Esophagus muscularis mucosa (tissue), 4 donors: ENCODE measurements at places on chromosomes 1 and 21. TPM values are rescaled to one million over a fixed set of nuclear protein-coding genes. Genes with fewer than 3 reads are reported as not detected.

SMIM12 gene
- total RNA-seq: 29.5 TPM

UTS2 gene
- total RNA-seq: not detected

CASQ2 gene
- 110 TPM for total RNA-seq

TMOD4 gene
- total RNA-seq: not detected

OR2T33 gene
- total RNA-seq: not detected

FAM3B gene
- total RNA-seq: not detected

KCNT2 gene
- total RNA-seq: 16.6 TPM

KCNAB2 gene
- total RNA-seq: 10.4 TPM

PCP4L1 gene
- 3.3 TPM for total RNA-seq

ADARB1 gene
- total RNA-seq: 203 TPM

- H3K27ac ChIP-seq: no peak overlapping the region
- no peaks in the 10 kb centered on the region for H3K4me1 ChIP-seq
- no peaks in the 10 kb centered on the region for H3K36me3 ChIP-seq
- no peaks in the 10 kb centered on the region for H3K27me3 ChIP-seq
- DNase-seq: no peak
- H3K4me3 ChIP-seq: no peak overlapping the region
Measured at GRCh38 chr1:214632091-214632490, 29.1 kb downstream of the CENPF start.

- peaks cover 10% of the 10 kb centered on the region for H3K4me1 ChIP-seq
- H3K4me3 ChIP-seq: no peak overlapping the region
- no peaks in the 10 kb centered on the region for H3K36me3 ChIP-seq
- peaks cover 88% of the 10 kb centered on the region for H3K27me3 ChIP-seq
Measured at GRCh38 chr1:47576758-47577115, 138.9 kb downstream of the FOXD2 start.

GRCh38 chr1:223137455-223138085 lies 5.5 kb downstream of the TLR5 start:
- peaks cover 70% of the 10 kb centered on the region for H3K4me1 ChIP-seq
- H3K4me3 ChIP-seq: no peak overlapping the region
- no peaks in the 10 kb centered on the region for H3K27me3 ChIP-seq
- no peaks in the 10 kb centered on the region for H3K36me3 ChIP-seq

DNA sequence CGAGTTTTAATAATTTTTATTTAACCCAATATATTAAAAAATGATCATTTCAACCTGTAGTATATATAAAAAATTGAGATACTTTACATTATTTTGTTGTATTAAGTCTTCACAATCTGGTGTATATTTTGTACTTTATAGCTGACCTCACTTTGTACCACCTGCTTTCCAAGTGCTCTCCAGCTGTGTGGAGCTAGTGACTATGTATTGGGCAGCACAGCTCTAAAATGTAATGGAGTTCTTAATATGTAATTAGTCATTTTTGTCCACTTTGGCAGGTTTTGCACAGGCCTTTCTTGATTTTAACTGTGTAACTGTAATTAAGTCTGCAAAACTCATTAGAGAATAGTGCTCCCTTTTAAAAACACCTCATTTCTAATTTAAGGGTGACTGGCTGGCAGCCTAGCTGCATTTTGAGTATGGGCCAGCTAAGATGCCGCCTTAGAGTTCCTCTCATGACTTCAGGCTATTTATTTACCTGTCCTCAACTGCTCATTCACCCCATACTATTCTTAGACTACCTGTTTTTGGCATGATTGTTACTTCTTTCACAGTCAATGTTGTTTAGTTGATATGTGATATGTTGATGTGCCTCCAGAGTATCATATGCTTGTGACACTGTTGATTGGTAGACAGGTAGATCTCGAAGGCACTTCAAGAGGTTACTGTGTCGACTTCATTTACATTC lies 43.2 kb downstream of the ZYG11B start:
- H3K27me3 ChIP-seq: no peaks in the 10 kb centered on the region
- no peak for DNase-seq
- no peak overlapping the region for H3K27ac ChIP-seq
- H3K36me3 ChIP-seq: peaks cover 10% of the 10 kb centered on the region
- H3K4me1 ChIP-seq: peaks cover 9% of the 10 kb centered on the region

DNA sequence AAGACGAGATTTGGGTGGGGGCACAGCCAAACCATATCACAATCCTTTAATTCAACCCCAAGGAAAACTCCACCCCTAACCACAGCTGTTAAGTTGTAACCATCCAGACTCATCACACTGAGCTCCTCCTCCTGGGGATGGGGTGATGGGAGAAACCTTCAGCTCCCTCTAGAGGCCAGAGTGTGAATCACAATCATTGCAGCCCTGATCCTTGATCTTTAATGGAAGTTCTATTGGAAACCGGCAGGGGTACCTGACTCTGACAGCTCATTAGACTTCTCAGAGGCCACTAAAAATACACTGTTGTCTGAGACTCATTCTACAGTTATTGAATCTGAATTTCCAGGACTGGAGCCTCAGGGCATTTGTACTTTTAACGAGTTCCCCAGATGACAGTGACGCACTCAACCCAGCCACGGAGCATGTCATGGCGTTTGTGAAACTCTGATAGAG lies 127.2 kb downstream of the IGSF21 start:
- H3K27ac ChIP-seq: no peak overlapping the region
- H3K4me3 ChIP-seq: no peak overlapping the region
- no peaks in the 10 kb centered on the region for H3K27me3 ChIP-seq
- DNase-seq: no peak
- H3K4me1 ChIP-seq: no peaks in the 10 kb centered on the region

GRCh38 chr1:155761736-155762405 lies 73.0 kb downstream of the DAP3 start:
- H3K4me1 ChIP-seq: no peaks in the 10 kb centered on the region
- H3K36me3 ChIP-seq: peaks cover 53% of the 10 kb centered on the region
- H3K27ac ChIP-seq: no peak overlapping the region
- no peaks in the 10 kb centered on the region for H3K27me3 ChIP-seq
- H3K4me3 ChIP-seq: no peak overlapping the region

DNA sequence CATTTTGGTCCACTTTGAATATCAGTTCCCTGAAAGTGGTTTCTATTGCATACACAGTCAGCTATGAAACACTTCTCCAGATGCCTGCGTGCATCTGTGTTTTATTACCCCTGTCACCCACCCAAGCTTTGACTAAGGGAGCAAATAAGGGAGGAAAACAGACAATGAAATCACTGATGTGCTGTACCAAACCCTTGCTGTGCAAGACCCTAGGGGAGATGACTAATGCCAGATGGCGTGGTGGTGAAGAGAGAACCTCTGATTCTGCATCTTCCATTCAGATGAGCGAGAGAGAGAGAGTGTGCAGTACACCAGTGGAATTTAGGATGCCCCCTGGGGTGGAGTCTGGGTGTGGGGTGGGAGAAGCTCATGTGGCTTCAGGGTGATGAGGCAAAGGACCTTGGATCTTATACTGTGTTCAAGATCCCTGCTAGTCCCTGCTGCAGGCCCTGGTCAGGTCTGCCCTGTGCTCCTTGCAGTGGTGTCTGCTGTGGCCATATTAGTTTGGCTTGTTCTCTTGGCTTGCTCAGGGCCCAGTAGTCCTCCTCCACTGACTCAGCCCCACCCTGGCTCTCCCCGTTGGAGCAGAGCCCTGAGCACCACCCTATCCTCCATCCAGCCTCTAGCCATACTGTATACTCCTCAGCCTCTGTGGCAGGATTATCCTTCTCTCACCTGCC lies 18.5 kb downstream of the CLCA1 start:
- peak; percentile 91 for DNase-seq
- no peaks in the 10 kb centered on the region for H3K36me3 ChIP-seq

DNA sequence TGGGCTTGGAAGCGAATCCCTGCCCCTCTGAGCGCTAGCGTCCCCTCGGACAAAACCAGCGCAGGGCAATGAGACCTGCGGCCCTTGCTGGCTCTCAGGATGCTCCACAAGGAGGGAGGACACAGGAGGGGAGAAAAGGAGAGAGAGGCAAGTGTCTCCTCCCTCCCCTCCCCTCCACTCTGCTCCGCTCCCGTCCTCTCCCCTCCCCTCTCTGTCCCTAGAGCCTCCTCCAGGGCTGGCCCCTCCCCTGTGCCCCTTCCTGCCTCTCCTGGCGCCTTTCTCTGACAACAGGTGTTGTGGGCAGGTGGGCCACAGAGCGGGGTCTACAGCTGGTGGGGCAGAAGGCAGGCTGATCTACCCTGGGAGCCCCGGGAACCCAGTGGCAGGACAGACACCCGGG lies 35.2 kb downstream of the TP73 start:
- H3K27me3 ChIP-seq: peaks cover 4% of the 10 kb centered on the region
- H3K27ac ChIP-seq: no peak overlapping the region
- H3K4me3 ChIP-seq: no peak overlapping the region
- DNase-seq: no peak
- H3K4me1 ChIP-seq: peaks cover 9% of the 10 kb centered on the region

GRCh38 chr1:37945743-37946702 lies 830 bp downstream of the INPP5B start:
- peak overlapping the region; percentile 72 for H3K4me3 ChIP-seq
- H3K4me1 ChIP-seq: peaks cover 23% of the 10 kb centered on the region
- peak overlapping the region; percentile 91 for H3K27ac ChIP-seq
- H3K36me3 ChIP-seq: peaks cover 36% of the 10 kb centered on the region
- DNase-seq: no peak

DNA sequence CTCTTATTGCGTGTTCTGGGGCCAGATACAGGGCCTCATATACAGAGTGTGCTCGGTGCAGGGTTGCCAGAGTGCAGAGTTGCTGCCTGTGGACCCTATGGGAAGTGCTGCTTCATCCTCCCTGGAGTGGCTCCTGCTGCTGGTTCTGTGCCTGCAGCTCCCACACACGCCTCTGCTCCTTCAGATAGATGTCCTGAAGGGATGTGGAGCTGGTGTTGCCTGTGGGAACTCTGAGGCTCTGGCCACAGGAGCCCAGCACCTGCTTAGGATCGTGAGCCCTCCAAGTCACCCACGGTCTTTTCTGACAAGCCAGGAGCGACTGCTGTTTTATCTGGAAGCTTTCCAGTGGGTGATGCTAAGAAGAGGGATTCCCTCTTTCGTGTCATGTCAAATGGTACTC lies 120.5 kb downstream of the CAMTA1 start:
- no peaks in the 10 kb centered on the region for H3K4me1 ChIP-seq
- no peaks in the 10 kb centered on the region for H3K27me3 ChIP-seq
- DNase-seq: no peak

DNA sequence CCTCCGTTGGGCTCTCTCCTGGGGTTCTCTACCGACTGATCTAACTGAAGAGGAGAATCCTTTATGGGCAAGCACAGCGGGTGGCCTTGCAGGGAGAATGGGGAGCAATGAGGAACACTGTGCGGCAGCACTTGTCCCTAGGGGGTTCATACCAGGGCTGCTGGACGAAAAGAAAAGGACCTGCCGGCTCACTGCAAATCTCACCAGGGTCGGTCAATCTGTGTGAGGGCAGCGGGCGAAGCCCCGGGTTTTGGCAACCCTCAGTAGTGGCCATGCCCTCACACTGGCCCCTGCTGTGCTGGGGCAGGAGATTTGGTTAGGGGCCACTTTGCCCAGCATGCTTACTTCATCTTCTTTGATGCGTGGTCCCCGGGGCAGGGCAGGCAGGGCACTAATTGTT lies 5.9 kb downstream of the LHX9 start:
- peaks cover 32% of the 10 kb centered on the region for H3K4me1 ChIP-seq
- no peak for DNase-seq

DNA sequence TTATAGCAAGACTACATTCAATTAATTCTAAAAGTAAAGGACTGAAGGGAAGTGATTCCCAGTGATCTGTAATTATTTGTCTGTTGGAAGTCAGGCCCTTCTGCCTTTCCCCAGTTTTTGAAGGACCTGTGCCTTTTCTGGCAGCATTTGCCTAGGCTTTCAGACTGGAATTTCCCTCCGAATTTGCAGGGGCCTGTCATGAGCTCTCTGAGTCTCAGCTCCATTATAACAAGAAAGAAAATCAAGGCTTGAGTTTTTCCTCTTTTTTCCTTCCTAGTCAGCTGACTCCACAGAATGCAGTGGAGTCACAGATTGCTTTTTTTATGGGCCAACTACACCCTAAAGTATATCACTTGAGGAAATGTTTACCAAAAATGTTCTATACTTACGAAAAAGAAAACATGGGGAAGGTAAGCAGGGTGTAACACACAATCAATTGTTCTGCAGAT lies 1.1 kb downstream of the NR5A2 start:
- no peak for DNase-seq
- H3K4me1 ChIP-seq: peaks cover 3% of the 10 kb centered on the region
- peaks cover 88% of the 10 kb centered on the region for H3K27me3 ChIP-seq
- no peaks in the 10 kb centered on the region for H3K36me3 ChIP-seq
- peak overlapping the region; percentile 44 for H3K4me3 ChIP-seq

DNA sequence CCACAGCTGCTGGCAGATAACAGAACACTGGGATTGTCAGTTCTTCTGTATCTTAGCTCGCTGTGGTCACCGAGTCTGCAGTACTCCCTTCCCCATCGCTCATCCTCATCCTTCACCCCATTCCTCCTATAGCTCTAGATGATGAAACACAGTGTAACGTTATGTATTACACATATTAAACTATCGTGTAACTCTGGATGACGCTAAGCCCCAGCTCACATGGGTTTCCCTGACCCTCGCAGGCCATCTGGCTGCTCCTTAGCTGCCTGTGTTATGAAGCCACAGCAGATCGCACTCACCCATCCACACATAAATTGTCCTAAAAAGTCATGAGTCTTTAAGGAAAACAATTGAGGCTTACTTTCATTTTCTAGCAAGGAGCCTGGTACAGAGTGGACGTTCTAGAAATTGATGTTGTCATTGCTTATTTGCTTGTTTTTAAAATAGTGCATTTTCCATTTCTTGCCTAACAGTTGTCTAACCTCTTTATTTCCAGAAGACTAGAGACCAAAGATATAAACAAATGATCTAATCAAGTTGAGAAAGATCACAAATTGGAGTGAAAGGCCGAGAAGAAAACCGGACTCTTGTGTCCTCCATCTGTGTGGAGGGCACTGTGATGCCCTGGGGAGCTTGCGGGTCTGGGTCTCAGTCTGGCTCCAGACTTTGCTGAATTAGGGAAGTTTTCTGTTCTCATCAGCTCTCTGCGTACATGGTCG lies 24.3 kb upstream of the PCP4 start:
- no peak overlapping the region for H3K27ac ChIP-seq
- peaks cover 10% of the 10 kb centered on the region for H3K4me1 ChIP-seq
- no peaks in the 10 kb centered on the region for H3K36me3 ChIP-seq
- no peak overlapping the region for H3K4me3 ChIP-seq

DNA sequence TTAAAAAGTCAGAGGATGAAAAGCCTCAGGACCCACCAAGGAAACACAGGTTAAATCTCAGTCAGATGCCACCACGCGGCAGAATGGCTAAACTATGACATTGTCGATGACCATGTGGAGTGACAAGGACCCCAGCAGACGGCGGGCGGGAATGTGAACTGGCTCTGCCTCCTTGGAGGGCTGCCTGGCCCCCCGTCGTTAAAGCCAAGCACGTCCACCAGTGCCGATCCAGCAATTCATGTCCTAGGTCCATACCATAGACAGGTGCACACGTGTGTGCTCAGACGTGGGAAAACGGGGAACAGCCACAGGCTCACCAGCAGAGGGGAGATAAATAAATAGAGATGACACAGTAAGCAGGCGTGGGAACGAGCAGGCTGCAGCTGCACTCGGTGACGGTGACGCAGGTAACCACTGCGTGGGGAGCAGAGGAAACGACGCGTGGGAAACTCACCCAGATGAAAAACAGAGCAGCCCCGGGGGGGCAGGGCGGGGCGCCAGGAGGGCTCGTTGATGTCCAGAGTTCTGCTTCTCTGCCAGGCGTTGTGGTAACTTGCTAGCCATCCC lies 28.3 kb upstream of the PCBP3 start:
- no peak overlapping the region for H3K4me3 ChIP-seq
- peaks cover 8% of the 10 kb centered on the region for H3K4me1 ChIP-seq
- H3K27ac ChIP-seq: no peak overlapping the region
- no peaks in the 10 kb centered on the region for H3K36me3 ChIP-seq
- no peak for DNase-seq
- no peaks in the 10 kb centered on the region for H3K27me3 ChIP-seq
